HFFc6 (cell line): ENCODE measurements at places on chromosomes 3 and 15.

- no peak for DNase-seq
Measured at GRCh38 chr15:45801543-45801942, 166.7 kb downstream of the SQOR start.

GRCh38 chr3:16374935-16375245 lies 109.9 kb downstream of the OXNAD1 start:
- no peak for DNase-seq

- DNase-seq: no peak
Measured at GRCh38 chr3:37435572-37435971, 261.2 kb upstream of the LRRFIP2 start.

DNA sequence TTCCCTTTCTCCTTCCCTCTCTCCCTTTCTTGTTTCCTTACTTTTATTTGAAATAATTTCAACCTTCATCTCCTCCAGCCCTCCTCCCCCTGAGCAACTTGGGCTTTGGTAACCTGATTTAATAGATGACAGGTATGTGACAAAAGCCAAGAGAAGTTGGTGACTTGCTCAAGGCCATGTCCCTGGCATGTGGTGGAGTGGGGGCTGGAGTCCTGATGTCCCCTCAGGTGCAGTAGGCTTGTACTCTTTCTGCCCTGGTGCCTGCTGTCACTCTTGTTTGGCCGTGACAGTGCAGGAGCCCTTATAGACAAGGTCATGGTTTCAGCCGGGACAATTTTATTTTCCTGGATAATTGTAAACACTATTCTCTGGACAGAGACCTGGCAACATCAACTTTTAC lies 152.7 kb downstream of the SV2B start:
- no peak for DNase-seq

GRCh38 chr3:141103503-141103902 lies 52.4 kb downstream of the SPSB4 start:
- DNase-seq: no peak

DNA sequence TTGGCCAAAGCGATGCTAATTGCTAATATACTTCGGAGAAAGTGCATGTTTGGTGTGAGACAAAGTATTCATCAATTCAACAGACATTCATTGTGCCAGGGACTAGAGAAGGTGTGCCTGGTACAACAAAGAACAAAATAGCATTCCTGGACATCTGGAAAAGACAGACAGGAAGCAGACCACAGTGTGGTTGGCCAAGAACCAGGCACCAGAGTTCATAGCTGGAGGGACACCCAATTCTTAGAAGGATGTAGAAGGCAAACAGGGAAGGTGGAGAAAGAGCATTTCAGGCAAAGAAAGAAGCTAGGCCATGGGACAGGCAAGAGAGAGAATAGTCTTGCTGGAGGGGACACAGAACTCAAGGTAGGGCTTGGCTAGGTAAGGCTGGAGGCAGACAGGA lies 105.8 kb upstream of the ETV5 start:
- DNase-seq: no peak

DNA sequence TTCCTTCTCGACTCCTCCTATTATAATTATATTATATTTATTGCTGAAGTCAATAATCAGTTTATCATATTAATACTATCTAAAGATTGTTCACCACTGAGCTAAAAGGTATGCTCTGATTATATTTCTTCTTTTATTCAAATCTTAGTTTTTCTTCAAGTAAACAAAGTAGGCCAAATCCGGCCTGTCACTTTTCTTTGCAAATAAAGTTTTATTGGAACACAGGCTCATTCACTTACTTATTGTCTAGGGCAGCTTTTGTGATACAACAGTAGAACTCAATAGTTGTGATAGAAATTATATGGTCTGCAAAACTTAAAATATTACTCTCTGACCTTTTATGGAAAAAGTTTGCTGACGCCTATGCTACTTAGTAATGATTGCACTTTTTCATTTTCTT lies 92.4 kb upstream of the DNAJC19 start:
- DNase-seq: no peak

DNA sequence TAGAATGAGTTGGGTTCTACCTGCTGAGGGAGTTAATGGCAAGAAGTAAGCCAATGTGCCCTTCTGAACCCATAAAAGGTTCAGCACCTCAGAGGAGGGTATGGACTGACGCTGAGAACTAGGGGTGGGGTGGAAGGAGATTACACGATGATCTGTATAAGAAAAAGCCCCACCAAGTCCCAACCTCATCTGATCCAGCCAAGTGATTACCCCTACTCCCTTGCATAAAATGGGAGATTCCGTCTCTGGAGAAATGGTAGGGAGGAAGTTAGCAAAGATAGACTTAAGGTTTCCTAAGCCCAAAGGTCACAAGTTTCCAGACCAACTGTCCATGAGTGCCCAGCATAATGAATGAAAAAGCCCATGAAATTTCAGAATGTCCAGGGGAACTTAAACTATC lies 7.1 kb upstream of the DVL3 start:
- no peak for DNase-seq

GRCh38 chr3:14370720-14371572 lies 31.5 kb upstream of the SLC6A6 start:
- DNase-seq: no peak

DNA sequence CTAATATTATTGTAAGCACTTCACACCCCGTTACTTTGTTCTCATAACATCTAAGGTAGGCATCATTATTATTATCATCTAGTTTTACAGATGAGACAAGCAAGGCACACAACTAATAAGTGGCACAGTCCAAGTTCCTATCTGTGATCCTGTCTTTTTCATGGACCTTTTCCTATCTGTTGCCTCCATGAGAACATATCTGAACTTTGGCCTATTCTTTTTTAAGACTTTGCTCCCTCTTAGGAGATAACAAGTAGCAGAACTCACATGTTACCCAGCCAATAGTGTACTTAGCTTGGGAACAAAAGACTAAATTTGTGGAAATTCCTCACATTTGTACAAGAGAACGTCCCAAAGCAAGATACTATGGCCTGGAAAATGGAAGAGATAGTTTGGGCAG lies 172.4 kb downstream of the TIGIT start:
- no peak for DNase-seq

DNA sequence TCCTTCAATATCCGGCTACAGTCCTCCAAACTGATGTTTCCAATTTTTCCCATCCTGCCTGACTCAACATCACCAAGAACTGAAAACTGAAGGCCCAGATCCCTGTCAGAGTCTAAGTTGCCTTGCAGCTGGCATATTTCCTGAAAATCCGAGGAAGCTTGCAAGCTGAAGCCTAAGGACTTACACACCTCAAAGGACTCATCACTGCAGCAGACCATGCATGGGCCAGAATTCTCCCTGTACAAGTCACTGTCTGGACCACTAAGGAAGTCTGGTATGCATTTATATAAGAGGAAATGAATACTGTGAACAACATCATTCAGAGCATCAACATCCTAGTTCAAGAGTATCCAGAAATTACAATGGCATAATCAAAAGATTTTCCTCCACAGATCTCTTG lies 548.8 kb upstream of the MDFIC2 start:
- peak; percentile 70 for DNase-seq

DNA sequence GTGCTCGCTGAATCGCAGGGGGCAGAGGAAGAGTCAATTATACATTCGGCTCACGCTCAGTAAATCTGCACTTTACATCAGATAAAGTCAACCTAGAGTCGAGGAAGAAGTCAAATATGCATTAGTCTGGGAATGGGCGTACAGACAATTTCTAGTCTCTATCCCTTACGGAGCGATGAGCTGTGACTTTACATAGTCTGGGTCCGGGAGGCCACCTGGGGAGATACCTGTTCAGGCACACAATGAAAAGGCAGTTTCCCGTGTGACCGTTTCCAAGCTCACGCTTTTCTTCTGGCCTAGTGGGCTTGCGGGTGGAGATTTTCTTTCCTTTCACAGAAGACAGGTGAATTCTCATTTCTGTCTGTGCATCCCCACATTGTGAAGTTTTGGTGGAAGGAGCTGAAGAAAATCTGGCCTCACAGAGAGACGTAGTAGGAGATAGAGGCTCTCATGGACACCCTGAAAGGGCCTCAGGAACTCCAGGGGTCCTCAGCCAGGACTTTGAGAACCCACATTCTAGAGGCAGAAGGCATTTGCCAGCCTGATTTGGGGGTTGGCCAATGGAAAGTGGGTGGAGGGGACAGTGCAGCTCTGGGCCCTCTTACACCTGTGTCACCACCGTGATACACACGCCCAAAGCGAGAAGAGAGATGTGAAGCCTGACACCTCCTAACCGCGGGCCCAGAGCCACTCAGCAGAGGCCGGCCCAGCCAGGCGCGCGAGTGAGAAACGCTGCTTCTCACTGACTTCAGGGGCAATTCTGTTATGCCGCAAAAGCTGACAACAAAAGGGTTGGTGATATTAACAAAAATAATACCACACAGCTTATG lies 10.7 kb upstream of the OCA2 start:
- no peak for DNase-seq

DNA sequence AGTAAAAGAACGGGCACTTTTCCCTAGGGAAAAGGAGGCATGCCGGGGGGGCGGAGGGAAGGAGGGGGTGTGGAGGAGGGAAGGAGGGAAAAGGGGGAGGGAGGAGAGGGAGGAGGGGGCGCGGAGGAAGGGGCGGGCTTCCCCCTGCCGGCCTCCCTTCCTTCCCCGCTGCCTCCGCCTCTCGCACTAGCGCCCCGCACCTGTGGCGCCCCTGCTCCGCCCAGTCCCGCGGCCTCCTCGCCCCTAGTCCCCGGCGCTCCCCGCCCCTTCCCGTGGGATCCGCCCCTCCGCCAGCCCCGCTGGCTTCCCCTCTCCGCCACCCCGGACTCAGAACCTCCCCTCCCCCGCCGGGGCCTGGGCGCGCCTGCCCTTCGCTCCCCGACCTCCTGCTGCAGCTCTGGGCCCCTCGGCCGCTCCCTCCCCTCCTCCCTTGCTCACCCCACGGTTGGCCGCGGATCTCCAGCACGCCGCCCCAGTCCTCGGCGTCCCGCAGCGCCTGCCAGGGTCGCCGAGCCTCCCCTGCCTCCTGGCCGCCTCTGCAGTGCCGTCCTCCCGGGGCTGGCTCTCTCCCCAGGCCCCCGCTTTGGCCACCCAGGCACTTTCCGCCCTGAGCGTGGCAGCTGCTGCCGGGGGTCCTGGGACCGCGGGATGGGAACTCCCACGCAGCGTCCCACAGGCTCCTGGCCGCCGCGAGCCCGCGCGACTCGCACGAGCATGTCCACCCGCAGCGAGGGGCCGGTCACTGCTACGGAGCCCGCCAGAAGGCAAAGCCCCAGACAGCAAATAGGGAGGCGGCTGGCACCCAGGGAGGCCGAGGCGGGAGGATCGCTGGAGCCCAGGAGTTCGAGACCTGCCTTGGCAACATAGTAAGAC lies 147.4 kb downstream of the TJP1 start:
- DNase-seq: peak; percentile 29

DNA sequence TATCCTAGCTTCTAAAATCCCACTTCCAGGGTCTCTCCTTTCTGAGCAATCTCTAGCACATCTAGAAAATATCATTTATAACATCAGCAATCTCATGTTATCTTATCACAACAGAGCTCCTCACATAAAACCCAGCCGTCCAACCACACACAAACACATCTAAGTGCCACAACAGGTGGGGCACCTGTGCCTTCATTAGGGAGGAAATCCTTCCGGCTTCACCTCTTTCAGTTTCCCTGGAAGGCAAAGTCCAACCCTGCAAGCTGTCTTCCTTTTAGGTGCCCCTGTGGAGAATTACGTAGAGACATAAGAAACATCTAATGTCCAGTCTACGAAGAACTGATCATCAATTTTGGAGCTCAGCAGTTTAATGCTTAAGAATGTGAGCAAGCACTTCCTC lies 1.6 kb downstream of the ZDHHC3 start:
- DNase-seq: no peak

DNA sequence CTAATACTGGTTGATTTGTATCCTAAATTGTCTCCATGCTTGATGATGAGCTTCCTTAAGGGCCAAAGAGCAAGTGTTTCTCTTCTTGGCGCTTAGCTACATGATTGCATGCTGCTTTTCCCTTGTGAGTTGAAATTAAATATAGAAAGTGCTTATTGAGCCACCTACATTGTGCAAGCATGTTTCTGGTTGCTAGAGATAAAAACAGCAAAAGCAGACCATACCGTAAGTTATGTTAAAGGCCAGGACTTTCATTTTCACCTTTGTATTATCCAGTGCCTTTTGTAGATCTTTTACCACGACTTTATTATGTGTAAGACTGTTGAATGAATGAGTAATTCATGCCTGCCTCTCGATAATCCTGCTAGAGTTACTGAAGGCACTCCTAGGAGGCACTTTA lies 41.9 kb upstream of the CCNB2 start:
- no peak for DNase-seq

- DNase-seq: no peak
Measured at GRCh38 chr15:73370151-73370550, 1.4 kb upstream of the HCN4 start.

DNA sequence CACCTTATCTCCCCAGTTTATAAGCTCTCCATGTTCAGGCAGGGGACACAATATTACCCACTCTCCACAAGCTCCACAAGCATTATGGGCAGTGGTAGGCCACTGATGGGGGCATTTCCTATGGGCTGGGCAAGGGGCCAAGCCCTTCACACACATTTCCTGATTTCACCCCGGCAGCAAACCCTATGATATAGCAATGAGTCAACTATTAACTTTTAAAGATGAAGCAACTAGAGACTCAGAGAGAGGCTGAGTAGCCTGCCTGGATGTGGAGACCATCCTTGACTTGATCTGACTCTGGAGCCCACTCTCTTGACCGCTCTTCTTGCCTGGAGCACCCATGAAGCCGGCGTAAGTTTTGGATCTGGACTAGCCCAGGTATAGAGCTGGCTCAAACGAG lies 27.4 kb downstream of the FOXL2NB start:
- no peak for DNase-seq

GRCh38 chr15:92071045-92071634 lies 217.6 kb downstream of the SLCO3A1 start:
- DNase-seq: no peak

DNA sequence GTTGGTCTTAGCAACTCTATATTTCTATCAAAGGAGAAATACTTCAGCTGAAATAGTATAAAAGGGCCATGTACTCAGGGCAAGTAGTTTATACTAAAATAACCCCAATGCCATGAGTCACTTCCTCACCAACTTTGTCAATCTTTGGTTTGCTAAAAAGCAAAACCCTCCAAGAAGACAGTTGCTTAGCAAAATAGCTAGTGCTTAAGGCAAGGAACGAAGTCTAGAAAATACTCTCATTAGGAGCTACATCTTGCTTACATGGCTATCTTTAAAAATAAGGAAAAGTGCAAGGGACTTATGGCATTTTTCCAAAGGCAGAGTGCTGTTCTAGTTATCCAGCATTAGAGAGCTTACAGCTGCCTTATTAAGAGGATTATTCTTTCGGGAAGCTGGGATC lies 28.4 kb downstream of the P3H2 start:
- peak; percentile 88 for DNase-seq
